Right lobe of liver (tissue), 6 donors: ENCODE measurements at places on chromosomes 2 and 18. TPM values are rescaled to one million over a fixed set of nuclear protein-coding genes. Genes with fewer than 3 reads are reported as not detected.

The FOXD4L1 gene
- total RNA-seq, result not detected

DNA sequence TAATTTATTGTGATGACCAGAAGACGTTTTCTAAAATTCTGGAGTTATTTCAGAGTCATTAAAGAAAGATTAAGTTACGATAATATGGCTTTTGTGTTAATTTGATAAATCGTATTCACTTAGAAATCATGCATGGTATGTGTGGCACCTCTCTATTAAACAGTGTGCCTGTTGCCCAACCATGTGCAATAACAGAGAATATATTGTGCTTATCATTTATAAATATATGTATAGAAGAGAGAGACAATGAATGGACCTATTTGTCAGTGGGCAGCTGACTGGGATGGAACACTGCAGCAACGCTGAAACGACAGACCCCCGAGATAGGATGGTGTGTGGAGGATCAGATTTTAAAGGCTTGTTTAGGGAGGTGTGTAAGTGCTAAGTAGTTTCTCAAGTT lies 172.9 kb downstream of the FMNL2 start:
- H3K4me3 ChIP-seq, result no peak overlapping the region
- no peak for DNase-seq
- no peaks in the 10 kb centered on the region for H3K4me1 ChIP-seq
- no peak overlapping the region for H3K27ac ChIP-seq

DNA sequence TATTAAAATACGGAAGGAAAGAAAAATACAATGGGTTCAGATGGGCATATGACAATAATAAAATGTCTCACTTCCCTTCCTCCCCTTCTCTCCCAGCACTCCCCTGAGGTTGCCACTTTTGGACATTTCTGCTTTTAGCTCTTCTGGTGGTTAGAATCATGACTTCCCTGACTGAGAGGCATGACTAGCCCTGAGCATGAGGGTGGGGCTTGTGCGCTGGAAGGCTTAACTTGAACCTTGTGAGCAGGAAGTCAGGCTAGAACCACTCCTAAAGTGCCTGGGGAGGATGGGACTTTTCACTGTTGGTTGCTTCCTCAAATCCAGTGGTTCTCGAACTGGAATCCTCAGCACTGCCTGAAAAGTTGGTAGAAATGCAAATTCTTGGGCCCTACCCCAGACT lies 19.7 kb upstream of the ARHGAP25 start:
- H3K4me1 ChIP-seq, result peaks cover 6% of the 10 kb centered on the region
- no peak overlapping the region for H3K4me3 ChIP-seq
- no peaks in the 10 kb centered on the region for H3K27me3 ChIP-seq
- no peak for DNase-seq
- H3K36me3 ChIP-seq, result no peaks in the 10 kb centered on the region

DNA sequence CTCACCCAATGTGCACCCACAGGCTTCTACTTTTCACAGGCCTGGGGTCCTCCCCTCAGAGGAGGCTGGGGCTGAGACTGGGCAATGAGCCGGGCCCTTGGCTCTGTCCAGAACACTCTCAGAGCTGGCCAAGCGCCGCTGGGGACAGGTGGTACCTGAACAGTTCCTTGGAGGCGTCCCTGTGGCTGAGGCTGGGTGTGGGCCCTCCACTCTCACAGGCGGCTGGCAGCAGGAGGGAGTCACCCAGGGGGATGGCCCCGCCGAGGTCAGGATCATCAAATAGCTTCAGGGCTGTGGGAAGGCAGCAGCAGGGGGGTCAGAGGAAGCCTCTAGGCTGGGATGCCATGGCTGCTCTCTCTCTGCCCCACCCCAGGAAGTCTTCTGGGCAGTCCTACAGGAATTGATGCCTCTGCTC lies 27.1 kb downstream of the HS1BP3 start:
- DNase-seq, result peak; percentile 41
- H3K4me3 ChIP-seq, result no peak overlapping the region
- H3K4me1 ChIP-seq, result no peaks in the 10 kb centered on the region
- H3K27ac ChIP-seq, result no peak overlapping the region

The ZNF892 gene
- total RNA-seq, result 1.8 TPM

DNA sequence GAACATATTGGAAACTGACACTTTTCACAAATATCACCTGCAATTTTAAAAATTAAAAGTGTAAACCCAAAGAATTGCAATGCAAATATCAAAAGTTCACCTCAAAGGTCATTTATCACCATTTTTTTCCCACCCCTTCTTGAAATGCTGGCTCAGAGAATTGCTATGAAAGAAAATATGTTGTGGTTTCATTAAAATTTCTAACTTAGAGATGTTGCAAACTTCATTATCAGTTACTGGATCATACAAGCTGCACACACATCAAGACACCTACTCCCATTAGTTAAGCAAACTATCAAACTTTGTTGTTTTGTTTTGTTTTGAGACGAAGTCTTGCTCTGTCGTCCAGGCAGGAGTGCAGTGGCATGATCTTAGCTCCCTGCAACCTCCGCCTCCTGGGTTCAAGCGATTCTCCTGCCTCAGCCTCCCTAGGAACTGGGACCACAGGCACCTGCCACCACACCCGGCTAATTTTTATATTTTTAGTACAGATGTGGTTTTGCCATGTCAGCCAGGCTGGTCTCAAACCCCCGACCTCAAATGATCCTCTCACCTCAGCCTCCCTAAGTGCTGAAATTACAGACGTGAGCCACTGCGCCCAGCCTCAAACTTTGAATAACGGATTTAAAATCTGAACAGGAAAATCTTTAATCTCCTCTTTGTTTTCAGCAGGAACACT lies 37.0 kb downstream of the STK39 start:
- no peak for DNase-seq
- H3K4me1 ChIP-seq, result no peaks in the 10 kb centered on the region
- no peak overlapping the region for H3K4me3 ChIP-seq
- H3K27me3 ChIP-seq, result no peaks in the 10 kb centered on the region
- H3K36me3 ChIP-seq, result no peaks in the 10 kb centered on the region
- H3K27ac ChIP-seq, result no peak overlapping the region

- H3K4me3 ChIP-seq, result no peak overlapping the region
- no peaks in the 10 kb centered on the region for H3K4me1 ChIP-seq
Measured at GRCh38 chr2:96977631-96978195, 8.7 kb downstream of the FAM178B start.
